ENCODE measurements at places on chromosomes 5 and 9.

GRCh38 chr9:98686961-98687855, 21.5 kb downstream of the GABBR2 start:
- DNase-seq = no peak

DNA sequence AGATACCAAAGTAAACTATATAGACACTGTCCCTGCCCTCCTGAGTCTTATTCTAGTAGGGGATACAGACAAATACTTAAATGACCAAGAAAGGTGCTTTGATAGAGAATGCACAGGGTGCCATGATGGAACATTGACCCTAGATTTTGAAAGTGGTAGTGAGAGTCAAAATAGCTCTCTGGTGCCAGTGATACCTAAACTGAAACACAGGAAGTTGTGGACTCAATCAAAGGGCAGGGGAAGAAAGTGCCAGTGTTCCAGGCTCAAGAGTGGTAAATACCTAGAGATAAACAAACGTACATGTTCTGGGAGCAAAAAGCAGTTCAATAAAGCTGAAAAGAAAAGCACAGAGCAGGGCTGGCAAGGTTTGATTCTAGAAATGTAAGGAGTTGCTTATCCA, 267.6 kb downstream of the ISL1 start:
- no peak for DNase-seq

- DNase-seq = no peak
Observed at GRCh38 chr5:148902478-148902877, 76.1 kb downstream of the ADRB2 start.

- no peak for DNase-seq
Observed at GRCh38 chr9:135077497-135078200, 9.8 kb upstream of the OLFM1 start.

- no peak for DNase-seq
Observed at GRCh38 chr5:111173476-111173875, 50.7 kb upstream of the CAMK4 start.

Measured in NCI-H2081 treated with DMSO at 0.1 percent for 48 hours (cell line).